ENCODE measurements at places on chromosomes 7 and 10. TPM values are rescaled to one million over a fixed set of nuclear protein-coding genes. Genes with fewer than 3 reads are reported as not detected.

GRCh38 chr7:24440892-24441291, 132.4 kb upstream of the PALS2 start:
- DNase-seq, result no peak

- DNase-seq, result no peak
These were observed 503.8 kb downstream of the TCERG1L start for GRCh38 chr10:130807721-130808120.

- no peak for DNase-seq
These were observed 4.1 kb downstream of the EPDR1 start for GRCh38 chr7:37924491-37925041.

DNA sequence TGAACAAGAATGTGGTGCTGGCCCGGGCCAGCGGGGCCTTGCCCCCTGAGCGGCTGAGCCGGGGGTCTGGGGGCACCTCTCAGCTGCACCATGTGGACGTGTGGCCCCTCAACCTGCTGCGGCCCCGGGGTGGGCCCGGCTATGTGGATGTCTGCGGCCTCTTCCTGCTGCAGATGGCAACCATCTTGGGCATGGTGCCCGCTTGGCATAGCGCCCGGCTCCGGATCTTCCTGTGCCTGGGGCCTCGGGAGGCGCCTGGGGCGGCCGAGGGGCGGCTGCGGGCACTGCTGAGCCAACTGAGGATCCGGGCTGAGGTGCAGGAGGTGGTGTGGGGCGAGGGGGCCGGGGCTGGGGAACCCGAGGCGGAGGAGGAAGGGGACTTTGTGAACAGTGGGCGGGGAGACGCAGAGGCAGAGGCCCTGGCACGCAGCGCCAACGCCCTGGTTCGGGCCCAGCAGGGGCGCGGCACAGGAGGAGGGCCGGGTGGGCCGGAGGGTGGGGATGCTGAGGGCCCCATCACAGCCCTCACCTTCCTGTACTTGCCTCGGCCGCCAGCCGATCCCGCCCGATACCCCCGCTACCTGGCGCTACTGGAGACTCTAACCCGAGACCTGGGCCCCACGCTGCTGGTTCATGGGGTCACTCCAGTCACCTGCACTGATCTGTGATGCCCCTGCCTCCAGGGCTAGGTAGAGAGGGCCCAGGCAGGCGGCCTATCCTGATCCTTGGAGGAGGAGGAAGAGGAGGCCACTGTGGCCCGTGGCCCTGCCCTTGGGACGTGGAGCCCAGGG, 1.1 kb upstream of the TRIP6 start:
- DNase-seq, result peak; percentile 67

- DNase-seq, result no peak
These were observed 42.6 kb upstream of the CFAP46 start for GRCh38 chr10:132984801-132985545.

- no peak for DNase-seq
These were observed 95.5 kb downstream of the LHPP start for GRCh38 chr10:124557167-124557566.

GRCh38 chr10:86068231-86069054, 298.2 kb downstream of the GRID1 start:
- DNase-seq, result no peak

DNA sequence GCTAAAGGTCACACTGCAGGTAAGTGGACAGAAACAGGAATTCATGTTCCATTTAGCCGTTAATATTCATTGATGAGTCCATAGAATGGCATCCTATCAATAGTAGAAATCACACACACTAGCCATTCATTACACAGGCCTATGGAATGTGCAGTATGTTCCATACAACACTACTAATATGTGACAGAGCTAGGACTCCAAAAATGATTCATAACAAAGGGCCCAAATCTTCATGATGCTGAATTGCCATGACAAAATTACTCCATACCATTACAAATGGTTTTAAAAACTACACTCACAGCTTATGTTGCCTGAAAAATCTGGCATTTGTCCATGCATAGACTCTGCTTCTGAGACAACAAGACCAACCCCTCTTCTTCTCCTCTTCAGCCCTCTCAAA, 549.1 kb downstream of the XPNPEP1 start:
- no peak for DNase-seq

GRCh38 chr10:112140110-112140970, 43.2 kb downstream of the GPAM start:
- peak; percentile 92 for DNase-seq

- DNase-seq, result no peak
These were observed 105.3 kb downstream of the PLXDC2 start for GRCh38 chr10:19921300-19922140.

- no peak for DNase-seq
These were observed 42.7 kb downstream of the LRRC18 start for GRCh38 chr10:48896756-48897440.

DNA sequence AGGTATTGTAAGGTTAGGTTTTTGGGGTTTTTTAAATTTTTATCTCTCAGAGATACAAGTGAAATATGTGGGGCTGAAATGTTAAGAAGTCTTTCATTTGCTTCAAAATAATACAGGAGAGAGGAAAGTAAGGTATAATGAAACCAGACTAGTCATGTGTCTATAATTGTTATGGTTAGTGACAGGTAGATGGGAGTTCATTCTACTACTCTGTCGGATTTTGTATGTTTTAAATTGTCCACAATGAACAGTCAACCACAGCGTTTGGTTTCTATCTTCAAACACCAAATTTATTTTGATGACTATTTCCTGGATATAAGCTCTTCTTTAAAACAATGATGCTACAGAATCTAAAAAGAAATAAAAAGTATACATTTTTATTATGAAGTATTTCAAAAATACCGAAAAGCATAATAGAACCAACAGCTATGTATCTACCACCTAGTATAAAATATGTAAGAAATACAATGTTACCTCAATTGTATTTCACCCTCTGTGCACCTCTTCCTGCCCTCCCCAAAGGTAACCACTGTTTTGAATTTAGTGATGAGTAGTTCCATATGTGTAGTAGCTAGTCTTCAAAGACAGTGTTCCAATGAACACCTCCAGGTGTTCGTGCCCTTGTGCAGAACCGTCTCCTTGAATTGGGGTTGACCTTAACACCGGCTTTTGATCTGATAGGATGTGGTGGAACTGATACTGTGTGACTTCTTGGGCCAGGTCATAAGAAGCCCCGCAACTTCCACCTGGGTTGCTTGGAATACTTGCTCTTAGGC, 74.8 kb upstream of the CDK1 start:
- DNase-seq, result no peak

DNA sequence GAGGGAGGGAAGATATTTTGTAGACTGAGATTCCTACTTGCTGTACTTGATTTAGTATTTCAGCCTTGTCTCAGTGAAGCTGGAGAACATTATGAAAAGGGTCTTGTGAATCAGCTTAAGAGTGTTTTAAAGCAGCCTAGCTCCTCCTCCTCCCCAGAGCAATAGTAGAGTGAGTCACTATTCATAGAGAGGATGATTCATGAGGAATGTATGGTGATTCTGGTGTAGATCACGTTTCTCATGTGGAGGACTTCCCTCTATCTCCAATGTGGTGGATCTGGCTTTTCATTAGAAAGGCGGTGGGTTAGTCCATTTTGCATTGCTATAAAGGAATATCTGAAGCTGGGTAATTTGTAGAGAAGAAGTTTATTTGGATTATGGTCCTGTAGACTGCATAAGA, 340.1 kb upstream of the CHRM2 start:
- no peak for DNase-seq

- peak; percentile 39 for DNase-seq
These were observed 568.1 kb upstream of the MKI67 start for GRCh38 chr10:128694168-128694850.

DNA sequence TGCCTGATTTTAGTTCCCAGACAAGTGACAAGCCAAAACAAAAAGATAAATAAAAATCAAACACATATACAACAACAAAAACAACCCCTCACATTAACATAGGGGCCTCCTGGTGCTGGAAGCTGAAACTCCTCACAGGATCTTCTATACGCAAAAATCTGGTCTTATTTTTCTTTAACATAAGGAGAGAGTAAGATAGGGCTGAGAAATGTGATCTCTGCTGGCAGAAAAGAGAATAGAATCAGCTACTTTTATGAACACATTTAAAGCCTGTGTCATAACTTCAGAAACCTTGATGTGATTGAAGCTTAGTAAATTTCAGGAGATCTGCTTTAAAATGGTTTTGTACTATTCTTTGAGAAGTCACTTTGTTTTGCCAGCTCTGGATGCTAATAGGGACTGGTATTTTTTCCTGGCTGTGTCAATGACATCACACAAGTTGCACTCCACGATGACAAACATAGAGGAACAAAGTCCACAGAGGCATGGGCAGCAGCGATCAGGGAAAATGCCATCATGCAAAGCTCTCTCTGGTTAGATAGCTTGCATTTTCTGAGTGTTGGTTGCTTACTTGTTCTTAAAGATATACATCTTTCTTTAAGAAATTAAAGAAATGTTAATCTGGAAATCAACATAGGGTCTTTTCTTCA, 176.6 kb upstream of the SP4 start:
- no peak for DNase-seq

- DNase-seq, result no peak
These were observed 136.9 kb upstream of the PRSS1 start for GRCh38 chr7:142612237-142612881.

DNA sequence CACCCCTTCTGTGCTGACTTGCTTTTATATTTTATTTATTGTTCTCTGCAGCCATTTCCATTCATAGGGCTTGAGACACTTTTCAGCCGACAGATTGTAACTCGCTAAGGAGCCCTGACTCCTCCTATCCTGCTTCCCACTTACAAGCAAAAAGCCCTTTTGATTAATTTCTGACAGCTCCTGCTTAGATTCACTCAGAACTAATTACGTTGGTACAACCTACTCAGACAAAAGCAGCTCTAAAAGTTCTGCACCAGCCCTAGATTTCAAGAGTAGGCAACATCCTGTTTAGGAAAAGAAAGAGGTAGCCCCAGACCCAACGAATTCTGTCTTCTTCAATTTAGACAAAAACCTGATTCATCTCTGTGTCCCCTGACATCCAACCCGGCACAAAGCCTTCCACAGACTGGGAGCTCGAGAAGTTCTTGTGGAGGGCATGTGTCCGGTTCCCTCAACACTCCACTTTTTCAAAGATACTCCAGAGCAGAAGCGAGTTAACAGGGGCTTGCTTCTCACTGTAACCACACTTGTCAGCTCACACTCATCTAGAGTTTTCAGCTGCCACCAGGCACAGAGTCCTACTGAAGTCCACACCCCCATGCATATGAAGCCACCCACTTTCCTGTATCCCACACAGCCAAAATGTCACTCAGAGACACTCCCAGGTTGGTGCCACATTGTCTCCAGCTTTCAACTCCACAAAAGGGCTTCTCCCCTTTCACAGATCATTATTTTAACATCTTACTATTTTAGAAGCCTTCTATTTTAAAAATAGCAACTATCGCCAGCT, 113.6 kb upstream of the NFE2L3 start:
- DNase-seq, result no peak

- no peak for DNase-seq
These were observed 71.5 kb downstream of the MCMBP start for GRCh38 chr10:119801176-119801575.

DNA sequence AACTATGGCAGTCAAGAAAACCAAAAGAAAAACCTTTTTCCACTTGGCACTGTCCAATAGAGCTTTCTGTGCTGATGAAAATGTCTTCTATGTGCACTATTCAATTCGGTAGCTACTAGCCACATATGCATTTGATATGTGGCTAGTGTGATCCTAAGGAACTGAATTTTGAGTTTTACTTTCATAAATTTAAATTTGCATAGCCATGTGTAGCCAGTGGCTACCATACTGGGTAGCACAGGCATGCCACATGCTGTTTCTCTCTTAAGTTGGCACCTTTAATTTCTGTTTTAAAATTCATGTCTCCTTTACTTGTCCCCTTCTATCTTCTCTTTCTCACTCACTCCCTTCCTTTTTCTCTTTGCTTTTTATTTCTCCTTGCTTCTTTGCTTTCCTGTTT, 455.7 kb downstream of the AUTS2 start:
- no peak for DNase-seq

DNA sequence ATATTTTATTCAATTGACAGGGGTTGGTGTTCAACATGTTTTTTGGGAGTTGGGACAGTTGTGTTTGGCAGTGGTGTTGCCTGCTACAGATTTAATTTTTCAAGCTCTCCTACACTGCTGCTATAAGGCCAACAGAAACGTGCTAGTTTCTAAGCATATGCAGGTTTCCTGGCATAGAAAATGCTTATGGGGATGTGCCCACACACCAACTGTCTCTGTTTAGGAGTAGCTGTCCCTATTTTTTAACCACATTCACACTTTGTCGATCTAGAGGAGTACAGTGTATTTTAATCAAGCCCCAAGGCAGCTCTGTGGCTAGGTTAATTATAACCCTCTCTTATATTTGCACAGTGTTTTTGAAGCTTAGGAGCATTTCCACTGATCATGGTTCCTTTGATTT, 28.6 kb downstream of the TMEM178B start:
- DNase-seq, result no peak

- DNase-seq, result no peak
These were observed 26.3 kb upstream of the AMZ1 start for GRCh38 chr7:2661602-2662272.

DNA sequence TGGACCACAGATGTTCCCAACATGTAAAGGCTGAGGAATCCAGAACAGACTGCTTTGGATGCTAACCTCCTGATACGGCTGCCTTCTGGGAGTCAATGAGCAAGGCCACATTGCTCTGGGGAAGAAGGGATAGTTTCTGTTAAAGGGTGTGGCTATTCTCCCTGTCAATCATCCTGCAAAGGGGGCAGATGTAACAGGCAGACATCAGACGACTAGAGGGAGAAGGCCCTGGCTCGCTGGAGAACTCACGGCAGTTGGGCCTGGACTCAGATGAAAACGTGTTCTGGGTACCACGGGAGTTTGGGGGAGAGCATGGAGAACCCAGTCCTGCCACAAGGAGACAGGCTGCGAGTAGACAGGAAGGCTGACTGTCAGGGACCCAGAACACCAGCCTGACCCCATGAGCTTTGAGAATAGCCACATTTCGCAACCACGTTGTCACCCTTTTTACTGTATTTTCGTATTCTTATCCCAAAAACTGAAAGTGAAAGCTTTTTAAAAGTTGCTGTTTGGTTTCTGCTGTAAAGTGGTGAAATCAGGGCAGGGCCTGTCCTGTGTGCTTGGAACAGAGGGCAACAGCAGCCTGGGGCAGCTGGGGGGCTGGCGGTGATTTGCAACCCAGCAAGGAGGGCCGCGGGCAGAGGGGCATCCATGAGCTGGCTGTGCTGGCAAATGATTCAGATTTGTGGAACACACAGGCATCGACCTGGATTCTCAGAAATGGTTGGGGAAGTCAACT, 95.3 kb downstream of the MYOF start:
- DNase-seq, result peak; percentile 79

LRWD1 gene
- total RNA-seq, result 30.5 TPM

ZNF804B gene
- total RNA-seq, result not detected

ACSM6 gene
- total RNA-seq, result not detected

ZNF746 gene
- total RNA-seq, result 24.8 TPM

HOXA7 gene
- total RNA-seq, result not detected

IDI2 gene
- total RNA-seq, result not detected

ZNF853 gene
- 0.42 TPM for total RNA-seq

All from activated CD4-positive, alpha-beta T cell treated with anti-CD3 and anti-CD28 coated beads, Interleukin-2, amount 10 ng/mL, durations not matched to agents 24 days and 14 days (primary cell).